ENCODE measurements at places on chromosomes 13 and 19.

DNA sequence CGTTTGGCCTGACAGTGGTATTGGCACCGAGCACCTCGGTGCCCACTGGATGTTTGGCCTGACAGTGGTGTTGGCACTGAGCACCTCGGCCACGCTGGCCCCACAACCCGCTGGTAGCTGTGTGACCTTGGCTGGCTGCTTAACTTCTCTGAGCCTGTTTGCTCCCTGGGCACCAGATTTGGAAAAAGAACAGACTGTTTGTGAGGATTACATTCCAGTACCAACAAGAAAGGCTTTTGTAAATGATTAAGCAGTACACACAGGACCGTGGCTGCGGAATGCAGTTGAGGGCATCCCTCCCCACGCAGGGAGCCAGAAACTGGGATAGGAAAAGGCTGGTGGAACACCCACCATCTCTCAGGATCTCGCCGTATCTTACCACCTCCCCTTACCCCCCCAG, 31.9 kb downstream of the SLC25A42 start:
- no peak for DNase-seq

GRCh38 chr19:1292419-1293151, 6.9 kb downstream of the EFNA2 start:
- DNase-seq: no peak

DNA sequence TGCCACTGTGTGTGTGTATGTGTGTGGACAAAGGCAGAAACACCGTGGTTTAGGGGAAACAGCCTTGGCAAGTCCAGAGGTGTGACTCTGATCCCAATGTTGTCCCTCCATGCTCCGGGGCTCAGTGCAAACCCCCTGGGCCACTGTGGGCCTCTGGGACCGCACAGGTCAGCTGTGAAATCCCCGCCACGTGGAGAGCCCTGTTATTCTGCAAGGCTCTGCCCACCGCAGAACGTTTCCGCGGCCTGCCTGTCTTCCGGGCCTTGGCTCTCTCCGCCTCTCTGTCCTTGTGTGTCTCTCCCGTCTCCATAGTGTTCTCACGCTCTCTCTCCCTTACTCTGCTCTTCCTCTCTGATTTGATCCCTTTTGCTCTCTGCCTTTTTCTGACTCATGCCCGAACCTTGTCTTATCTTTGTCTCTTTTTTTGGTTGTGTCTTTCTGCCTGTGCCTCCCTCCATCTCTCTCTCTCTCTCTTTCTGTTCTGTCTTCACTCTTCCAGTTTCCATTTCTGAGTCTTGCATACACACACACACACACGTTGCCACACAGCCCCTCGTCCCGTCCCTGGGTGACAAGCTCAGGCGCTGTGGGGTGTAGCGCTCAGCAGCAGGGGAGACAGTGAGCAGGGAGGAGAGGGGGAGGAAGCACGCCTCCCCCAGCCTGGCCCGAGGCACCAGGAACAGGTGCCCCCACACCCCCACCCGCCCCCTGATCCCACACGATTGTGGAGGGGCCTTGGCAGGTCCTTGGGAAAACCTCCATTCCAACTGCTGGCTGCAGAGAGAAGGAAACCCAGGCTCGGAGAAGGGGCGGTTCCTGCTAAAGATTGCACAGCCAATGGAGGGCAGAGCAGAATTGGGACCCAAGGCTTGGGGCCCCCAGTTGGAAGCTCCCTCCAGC, 3.0 kb downstream of the TTYH1 start:
- DNase-seq: peak; percentile 55

GRCh38 chr13:52158629-52159158, 703 bp downstream of the NEK3 start:
- DNase-seq: peak; percentile 54

DNA sequence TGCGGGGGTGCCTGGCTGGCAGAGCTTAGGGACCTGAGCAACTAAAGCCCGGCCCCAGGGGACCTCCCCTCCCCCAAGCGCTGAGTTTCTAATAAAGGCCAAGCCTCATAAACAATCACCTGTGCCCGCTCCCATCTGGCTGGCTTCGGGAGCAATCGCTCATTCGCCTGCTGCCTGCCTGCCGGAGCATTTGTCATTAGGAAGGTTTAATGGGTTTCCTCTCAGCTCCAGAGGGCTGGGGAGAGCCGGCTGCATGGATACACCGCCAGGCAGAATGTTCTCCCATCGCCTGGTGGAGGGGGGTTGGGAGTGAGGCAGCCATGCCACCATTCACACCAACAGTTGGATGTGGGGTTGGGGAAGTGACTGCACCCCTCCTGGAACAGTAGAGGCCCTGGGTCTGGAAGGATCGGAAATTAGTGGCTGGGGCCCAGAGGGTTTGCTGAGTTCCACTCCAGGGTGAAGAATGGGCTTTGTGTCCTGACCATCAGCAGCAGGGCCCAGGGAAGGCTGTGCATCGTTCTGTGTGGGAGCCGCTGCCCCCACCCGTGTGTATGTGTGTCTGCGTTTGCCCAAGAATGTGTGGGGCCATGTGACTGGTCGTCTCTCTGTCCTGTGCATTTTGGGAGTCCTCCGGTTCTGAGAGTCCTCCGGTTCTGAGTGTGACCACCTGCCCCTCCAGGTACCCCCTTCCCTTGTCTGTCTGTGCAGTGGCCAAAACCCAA, 15.3 kb downstream of the PIN1 start:
- no peak for DNase-seq

GRCh38 chr13:24540236-24541126, 27.9 kb upstream of the PARP4 start:
- no peak for DNase-seq

DNA sequence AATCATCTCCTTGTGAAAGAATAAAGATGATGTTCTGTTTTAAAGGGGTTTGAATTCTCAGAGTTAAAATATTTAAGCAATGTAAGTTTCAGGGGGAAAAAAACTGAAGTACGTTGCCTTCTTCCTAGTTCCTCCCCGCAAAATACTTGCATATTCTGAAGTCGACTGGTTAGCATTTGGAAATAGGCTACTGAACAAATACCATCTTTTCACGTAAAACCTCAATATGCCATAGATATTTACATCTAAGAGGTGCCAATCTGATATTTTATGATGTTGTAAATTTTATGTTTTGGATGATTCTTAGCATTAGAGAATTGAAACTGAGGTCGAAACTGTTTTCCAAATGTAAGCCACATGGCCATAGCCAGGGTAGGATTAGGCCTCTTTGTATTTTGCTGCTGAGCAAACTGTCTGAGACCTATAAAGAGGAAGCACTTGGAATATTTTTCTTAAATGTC, 138.3 kb downstream of the FLT1 start:
- no peak for DNase-seq

DNA sequence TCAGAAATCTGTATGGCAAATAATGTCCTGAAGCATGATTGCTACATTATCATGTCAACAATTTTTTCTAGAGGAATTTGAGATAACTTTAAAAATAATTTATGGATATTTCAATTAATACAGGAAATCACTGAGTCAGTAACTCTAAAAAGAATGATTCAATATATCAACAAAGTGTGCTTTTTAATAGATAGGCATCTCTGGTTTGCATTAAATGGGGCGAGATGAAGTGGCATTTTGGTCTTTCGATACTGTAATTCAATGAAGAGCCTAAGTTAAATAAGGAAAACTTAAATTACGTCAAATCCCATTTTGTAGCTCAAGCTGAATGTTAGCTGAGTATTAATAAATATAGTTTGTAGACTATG, 342.8 kb downstream of the DACH1 start:
- no peak for DNase-seq

DNA sequence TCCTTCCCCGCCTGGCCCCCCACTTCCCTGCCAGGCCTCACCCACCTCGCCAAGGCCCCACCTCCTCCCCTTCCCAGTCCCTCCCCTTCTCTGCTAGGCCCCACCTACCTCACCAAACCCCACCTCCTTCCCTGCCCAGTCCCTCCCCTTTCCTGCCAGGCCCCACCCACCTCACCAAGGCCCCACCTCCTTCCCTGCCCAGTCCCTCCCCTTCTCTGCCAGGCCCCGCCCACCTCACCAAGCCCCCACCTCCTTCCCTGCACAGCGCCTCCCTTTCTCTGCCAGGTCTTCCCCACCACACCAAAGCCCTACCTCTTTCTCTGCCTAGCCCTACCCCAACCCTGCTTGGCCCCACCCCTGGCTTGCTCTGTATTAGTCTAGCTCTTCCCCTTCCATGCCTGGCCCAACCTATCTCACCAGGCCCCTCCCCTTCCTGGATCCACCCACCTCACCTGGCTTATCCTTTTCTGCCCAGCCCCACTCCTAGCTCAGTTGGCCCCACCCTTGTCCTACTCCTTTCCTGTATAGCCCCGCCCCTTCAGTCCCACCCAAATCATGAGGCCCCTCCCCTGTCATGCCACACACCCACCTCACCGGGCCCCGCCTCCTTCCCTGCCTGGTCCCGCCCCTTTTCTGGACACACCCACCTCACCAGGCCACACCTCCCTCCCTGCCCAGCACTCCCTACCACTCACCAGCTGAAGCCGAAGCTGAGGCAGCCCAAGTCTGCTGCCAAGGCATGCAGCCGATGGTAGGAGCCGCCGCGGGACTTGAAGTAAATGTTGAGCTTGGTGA, 16.2 kb downstream of the CERS1 start:
- peak; percentile 54 for DNase-seq
